Activated CD4-positive, alpha-beta T cell treated with anti-CD3 and anti-CD28 coated beads, Interleukin-2, amount 50 U/mL, for 4 hours (primary cell): ENCODE measurements at places on chromosomes 5 and 9.
A peak's percentile ranks its signal among the peaks of the same experiment; 100 is the strongest.

- no peak for DNase-seq
These were observed 215.0 kb upstream of the PANK3 start for GRCh38 chr5:168793841-168794837.

DNA sequence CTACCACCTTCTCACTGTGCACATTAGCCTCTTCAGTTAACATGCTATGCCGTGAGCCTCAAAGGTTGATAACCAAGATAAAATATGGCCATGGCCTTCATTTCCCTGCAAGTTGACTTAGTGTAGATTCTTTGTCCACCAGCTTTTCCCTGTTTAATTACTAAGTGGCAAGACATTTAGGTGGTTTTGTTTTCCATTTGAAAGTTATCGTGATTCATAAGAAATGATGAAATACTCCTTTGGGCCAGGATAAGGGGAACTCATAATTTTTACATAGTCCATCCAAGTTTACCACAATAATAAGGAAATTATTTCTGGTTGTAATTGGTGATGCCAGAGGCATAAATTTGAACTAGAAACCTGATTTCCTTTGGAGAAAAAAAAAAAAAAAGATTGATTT is 609.6 kb downstream of the TAF11L14 start:
- no peak for DNase-seq

DNA sequence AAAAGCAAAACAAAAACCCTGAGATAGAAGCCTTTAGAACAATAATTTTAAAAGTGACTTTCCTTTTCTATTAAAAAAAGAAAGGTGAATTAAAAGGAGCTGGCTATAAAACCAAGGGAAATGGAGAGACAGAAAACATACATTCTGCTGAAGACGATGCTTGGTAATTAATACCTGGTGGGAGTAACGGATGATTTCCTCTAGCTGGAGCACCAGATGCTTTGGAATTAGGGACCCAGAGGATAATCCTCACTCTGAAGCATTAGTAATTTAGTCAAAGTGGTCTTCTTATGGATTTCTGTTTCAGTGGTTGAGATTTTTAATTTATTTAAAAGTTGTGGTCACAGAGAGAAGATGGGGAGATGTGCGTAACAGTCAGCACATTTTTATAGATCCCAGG is 982.5 kb downstream of the TLE4 start:
- no peak for DNase-seq

GRCh38 chr9:108333530-108333983 is 522.2 kb downstream of the ACTL7B start:
- no peak for DNase-seq

GRCh38 chr5:116766470-116766947 is 191.9 kb upstream of the SEMA6A start:
- no peak for DNase-seq

DNA sequence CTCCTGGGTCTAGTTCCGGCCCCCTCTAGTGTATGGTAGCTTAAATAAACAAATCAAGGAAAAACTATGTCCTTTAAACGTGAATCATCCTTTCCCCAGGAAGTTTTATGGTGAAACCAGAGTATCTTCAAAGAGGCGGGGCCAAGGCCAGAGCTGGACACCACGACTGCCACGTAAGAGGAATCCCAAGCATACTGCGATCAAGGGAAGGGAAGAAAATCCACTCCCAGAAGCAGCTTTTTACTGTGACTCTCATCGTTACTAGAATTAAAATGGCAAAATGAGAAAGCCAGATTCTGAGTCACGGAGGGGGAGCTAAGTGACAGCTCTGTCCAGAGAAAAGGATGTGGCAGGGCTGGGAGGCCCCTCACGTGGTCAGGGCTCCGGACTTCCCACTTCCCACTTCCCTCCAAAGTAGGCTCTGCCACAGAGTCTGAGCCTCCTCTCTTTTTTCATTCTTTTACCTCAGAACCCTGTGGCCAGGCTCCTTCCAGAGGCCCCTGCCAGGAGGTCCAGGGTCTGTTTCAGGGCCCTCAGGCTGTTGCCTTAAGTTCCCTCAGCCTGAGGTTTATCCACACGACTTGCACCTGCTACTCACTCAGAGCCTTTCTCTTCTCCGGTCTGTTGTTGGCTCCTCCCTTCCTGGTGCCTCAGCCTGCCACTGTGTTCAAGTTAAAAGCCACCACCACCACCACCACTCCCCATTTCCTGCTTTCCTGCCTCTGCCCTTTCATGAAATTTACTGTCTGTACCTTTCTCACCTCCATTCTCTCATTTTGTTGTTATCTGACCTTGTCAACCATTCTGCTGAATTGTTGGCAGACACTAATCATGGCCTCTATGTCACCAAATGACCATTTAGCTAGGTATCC is 1.4 kb upstream of the GLRX start:
- peak; percentile 45 for DNase-seq

DNA sequence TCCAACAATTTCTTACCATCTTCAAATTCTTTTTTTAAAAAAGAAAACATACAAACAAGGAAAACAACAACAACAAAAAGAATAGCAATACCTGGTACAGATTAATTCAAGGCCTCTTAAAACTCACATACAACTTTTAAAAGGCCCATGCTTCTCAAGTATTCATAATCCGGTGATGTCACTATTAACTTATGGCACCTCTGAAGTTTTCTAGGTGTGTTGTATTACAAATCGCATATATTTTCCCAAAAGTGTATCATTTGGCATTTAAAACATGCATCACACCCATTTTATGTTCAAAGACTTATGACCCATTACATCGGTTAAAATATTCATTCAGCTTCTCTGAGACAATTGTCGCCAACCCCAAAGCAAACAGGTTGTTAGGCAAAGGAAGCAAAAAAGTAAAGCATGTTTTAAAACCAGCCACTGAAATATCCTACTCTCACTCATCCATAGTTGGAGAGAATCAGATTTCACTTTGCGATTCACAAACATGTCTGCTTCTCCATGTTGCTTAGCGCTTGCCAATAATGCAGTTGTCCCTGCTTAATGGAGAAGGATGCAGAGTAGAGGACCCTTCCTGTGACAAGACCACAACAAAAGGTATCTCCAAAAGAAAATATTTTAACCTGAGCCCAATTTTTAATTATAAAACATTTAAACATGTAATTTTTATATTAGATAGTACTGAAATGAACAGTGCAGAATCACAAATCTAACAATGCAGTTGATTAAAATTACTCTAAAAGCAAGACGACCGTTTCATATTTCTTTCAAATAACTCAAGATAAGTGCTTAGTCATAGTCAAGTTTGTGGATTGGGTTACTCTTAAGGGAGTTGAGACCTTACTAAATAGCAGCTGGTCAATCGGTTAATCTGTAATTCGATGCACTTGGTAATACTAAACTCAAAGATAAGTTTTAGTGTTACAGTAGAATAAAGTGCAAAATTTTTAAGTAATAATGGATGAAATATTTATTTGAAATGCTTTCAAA is 1.6 kb downstream of the SKP1 start:
- no peak for DNase-seq

- no peak for DNase-seq
These were observed 787.3 kb upstream of the WWC1 start for GRCh38 chr5:167503926-167504720.

DNA sequence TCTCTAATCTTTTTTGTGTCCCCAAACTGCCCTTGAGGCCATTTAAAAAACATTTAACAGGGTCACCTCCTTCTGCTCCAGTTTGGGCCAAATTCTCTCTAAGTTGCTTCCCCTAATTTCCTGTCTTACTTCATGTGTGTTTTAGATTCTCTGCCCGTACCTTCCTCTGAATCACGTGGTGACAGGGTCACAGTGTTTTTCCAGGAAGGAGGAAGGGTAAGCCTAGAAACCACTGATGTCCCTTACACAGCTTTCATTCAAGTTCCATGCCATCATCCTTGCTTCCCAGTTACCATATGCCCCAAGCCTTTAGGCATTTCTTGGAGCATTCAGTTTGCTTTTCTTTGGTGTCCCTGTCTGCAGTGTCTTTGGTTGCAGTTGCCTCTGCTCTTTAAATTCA is 42.4 kb upstream of the MACIR start:
- no peak for DNase-seq

DNA sequence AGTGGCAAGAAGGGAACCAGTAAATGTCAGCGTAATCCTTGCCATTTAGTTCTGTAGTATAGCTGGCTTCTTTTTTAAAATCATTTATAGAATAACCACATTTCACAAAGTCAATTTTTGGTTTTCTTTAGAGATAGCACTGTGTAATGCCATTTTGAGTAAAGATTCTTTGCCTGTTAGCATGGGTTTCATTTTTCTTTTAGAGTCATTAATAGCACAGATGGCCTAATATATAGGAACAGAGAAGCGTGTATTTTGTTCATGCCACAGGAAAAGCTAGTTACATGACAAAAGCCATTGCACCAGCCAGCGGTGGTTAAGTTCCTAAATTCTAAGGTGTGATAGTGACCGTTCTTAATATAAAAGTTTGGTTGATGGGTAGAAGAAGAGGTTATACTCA is 1363.9 kb downstream of the MAT2B start:
- DNase-seq, result no peak

DNA sequence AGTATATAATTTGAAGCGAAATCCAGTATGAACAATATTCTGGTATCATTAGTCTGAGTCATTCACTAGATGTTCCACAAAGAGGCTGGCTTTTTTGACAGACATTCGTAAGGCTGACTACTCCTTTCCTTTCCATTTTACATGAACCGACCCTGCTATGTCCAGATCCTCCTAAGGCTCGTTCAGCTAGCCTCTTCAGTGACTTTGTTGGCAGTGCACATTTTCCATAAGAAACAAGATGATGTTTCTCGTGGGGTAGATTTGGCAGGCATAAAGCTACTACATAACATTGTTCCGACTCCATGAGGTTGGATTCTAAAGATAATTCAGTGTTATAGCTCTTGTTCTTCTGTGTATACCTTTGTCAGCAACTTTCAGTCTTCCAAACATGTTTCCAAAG is 49.0 kb downstream of the ZNF462 start:
- DNase-seq, result no peak

- no peak for DNase-seq
These were observed 25.2 kb downstream of the AQP7 start for GRCh38 chr9:33377089-33377715.

- no peak for DNase-seq
These were observed 215.5 kb downstream of the FSTL4 start for GRCh38 chr5:133396814-133397213.

DNA sequence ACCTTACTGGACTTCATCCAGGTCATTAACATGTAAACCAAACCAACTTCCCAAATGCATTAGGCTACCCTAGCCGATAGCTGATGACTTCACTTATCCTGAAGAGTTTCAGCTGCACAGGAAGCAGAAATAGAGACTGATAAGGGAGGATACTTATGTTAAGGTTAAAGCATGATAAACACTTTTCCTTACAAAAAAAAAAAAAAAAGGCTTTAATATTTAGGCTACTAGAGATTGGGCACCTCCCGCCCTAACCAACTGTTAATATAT is 1.6 kb upstream of the MEF2C start:
- no peak for DNase-seq

- no peak for DNase-seq
These were observed 61.8 kb downstream of the SHC3 start for GRCh38 chr9:89116805-89117192.

DNA sequence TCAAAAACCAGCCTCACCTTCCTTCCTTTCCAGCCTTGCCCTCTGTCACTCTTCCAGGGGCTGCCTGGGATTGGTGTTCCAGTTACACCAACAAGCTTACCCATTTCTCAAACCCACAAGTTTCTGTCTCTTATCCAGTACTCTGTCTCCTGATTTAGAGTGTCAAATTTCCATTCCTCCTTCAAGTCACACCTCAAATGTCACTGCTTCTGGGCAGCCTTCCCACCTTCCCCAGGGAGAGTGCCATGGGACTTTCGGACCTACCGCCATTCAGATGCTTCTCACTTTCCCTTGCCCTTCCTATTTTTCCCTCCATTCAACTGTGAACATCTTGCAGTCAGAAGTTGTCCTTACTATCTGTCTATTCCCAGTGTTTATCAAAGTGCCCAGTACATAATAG is 2.0 kb upstream of the GRXCR2 start:
- DNase-seq, result no peak

- DNase-seq, result no peak
These were observed 18.2 kb upstream of the ZNF618 start for GRCh38 chr9:113857875-113858274.

- DNase-seq, result no peak
These were observed at the start of gene LHFPL2 for GRCh38 chr5:78648359-78649210. LHFPL2 (minus strand) TSS chr5:78648772; CDS start chr5:78510213, 138,559 bp downstream.
